ENCODE measurements at places on chromosomes 5 and 9. TPM values are rescaled to one million over a fixed set of nuclear protein-coding genes. Genes with fewer than 3 reads are reported as not detected.

DNA sequence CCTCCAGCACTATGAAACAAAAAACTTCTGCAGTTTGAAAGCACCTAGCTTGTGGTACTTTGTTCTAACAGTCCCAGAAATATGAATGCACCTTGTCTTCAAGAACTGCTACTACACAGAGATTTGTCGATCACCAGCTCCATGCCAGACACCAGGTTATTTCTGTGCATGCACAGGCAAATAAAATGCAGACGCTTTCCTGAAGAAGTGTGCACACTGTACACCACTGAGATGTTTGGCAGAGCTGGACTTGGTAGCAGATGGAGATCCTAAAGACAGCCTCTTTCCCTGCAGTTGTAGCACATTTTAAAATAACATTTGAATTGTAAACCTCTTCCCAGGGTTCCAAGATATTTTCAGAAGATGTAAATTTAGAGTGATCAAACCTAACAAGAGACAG is 730.0 kb downstream of the MTRR start:
- no peak for ATAC-seq

- no peak for ATAC-seq
Observed at GRCh38 chr5:84274585-84275468, 109.9 kb downstream of the EDIL3 start.

- ATAC-seq, result no peak
Observed at GRCh38 chr5:9851458-9851857, 221.3 kb upstream of the TAS2R1 start.

TAS2R1 gene
- total RNA-seq, result not detected

SERF1A gene
- 3.6 TPM for total RNA-seq

- ATAC-seq, result no peak
Observed at GRCh38 chr5:110977915-110978314, 93.6 kb upstream of the TSLP start.

- ATAC-seq, result no peak
Observed at GRCh38 chr9:72675586-72675985, 154.2 kb downstream of the TMC1 start.

DNA sequence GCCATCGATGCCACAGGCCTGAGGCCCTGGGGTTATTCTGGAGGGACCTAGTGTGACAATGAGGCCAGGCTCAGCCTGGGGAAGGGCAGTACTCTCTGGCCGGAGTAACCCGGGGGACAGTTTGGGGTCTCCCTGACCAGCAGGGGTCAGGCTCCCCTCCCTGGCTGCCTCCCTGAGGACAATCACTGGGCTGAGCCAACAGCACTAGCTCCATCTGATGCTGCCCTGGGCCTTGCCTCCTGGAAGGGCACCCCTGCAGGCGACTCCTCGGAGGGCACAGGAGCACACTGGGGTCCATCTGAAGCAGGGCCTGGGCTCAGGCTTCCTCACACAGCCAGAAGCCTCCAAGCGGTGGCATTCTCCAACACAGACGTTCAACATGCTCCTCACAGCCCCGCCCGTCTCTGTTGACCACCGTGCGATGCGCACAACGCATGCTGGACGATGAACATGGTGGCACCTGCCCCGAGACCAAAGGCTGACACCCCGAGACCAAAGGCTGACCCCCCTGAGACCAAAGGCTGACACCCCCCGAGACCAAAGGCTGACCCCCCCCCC is 68.3 kb downstream of the ADAMTS2 start:
- ATAC-seq, result no peak

GRCh38 chr5:98517560-98518366 is 255.7 kb upstream of the RGMB start:
- ATAC-seq, result no peak

PPWD1 gene
- 57.5 TPM for total RNA-seq

C9orf153 gene
- total RNA-seq, result 0.26 TPM

PRRC2B gene
- 136 TPM for total RNA-seq
